ENCODE measurements at places on chromosomes 7 and 10. TPM values are rescaled to one million over a fixed set of nuclear protein-coding genes. Genes with fewer than 3 reads are reported as not detected.

GRCh38 chr7:127730658-127731276 is 78.8 kb downstream of the SND1 start:
- no peak for DNase-seq

DNA sequence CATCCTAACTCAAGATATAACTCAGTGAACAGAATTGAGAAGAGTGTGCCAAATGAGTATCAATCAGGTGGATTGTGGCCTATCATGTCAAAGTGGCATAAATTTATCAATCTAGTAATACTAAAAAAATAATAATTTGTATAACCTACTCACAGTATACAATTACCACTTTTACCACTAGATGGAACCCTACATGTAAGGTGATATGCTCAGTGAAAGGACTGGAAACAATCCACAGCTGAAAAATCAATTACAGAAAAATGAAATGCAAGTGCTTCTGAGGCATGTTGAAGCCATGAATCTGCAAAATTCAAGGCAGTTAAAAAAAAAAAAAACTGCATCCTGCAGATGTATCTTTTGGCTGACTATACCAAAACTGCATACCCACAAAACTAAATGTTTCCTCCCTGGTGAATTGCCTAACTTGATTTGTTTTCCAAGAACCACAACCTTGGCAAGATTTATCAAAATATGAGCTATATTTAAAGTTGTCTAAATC is 13.9 kb downstream of the ARHGAP19 start:
- no peak for DNase-seq

- no peak for DNase-seq
Measured at GRCh38 chr10:12394241-12395033, 45.1 kb downstream of the CAMK1D start.

GRCh38 chr7:31948029-31948428 is 122.2 kb downstream of the PDE1C start:
- no peak for DNase-seq

DNA sequence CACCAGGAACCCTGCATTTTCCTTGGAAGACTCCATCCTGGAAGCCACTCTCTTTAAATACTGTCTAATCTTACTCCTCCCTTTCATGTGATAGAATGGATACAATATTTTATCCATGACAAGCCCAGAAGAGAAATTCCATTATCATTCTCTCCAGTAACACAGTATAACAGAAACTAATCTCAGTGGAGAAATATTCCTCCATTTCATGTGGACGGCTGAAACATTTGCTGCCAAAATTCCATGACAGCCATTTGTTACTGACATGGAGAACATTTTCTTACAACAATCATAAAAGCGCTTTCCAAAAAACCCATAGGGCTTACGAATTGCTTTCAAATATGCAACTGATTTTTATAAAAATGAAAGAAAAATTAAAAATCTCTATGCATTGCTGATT is 392.8 kb upstream of the KLF6 start:
- no peak for DNase-seq

DNA sequence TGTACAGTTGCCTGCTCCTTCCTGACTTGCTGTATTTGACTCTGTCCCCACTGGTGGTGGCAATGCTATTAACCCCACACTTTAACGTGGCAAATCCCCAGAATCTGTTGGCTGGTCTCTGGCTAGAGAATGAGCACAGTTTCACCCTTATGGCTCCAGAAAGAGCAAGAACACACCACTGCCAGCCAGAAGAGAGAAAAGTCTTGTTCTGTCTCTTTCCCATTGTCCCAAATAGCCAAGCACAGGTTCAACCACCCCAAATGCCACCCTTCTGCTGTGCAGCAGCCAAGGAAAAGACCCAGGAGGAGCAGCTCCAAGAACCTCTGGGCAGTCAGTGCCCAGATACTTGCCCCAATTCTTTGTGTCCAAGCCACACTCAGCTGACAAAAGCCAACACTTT is 11.3 kb downstream of the SLC16A9 start:
- no peak for DNase-seq

DNA sequence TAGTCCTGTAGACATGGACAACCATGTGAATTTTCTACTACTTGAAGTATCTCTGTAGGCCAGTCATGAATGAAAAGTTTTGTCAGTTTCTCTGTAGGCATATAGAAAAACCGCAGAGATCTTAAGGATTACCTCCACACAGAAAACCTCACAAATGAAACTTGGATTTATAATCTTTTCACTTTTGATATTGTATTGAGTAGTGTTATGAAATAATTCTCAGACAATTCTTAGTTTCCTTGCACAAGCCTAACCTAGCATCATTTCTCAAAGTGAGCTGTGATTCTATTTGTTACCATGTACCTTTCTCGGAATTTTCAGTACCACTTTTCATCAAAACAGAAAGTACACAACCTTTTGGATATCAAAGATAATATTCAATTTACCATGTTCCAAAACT is 51.4 kb upstream of the OIT3 start:
- no peak for DNase-seq

DNA sequence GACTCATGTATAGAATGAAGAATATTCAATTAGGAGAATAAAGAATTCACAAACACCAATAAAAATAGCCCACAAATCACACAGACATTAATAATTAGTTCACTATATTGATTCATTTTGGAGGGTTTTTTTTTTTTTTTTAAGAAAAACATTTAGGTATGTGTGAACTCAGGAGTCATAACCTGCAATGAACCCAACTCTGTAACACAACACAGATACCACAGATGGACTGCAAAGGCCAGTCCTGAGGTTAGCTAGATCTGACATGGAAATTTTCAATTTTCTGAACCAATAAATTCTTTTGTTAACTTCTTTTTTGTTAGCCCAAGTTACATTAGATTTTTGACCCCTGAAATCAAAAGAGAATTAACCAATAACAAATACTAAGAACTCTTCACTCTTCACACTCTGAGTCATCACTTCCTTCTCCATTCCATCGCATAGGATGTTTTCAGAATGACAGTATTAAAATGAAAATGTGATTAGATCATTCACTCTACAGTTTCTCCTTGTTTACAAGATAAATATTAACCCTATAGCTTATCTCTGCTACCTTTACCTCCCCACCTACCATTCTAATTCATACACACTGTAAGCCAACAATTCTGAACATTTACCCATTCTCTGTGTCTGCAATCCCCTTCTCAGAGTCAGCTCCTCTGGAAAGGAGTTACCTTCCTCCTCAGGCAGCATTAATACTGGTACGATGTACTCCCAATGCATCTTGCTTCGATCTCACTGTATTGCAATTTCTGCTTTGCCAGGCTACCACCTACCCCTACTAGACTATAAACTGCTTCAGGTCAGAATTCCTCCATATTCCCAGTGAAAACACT is 141.5 kb downstream of the LRRN3 start:
- no peak for DNase-seq

Gene EVX1
- total RNA-seq: 0.28 TPM

Gene EBLN1
- not detected for total RNA-seq
